ENCODE measurements at places on chromosomes 16 and 17.

DNA sequence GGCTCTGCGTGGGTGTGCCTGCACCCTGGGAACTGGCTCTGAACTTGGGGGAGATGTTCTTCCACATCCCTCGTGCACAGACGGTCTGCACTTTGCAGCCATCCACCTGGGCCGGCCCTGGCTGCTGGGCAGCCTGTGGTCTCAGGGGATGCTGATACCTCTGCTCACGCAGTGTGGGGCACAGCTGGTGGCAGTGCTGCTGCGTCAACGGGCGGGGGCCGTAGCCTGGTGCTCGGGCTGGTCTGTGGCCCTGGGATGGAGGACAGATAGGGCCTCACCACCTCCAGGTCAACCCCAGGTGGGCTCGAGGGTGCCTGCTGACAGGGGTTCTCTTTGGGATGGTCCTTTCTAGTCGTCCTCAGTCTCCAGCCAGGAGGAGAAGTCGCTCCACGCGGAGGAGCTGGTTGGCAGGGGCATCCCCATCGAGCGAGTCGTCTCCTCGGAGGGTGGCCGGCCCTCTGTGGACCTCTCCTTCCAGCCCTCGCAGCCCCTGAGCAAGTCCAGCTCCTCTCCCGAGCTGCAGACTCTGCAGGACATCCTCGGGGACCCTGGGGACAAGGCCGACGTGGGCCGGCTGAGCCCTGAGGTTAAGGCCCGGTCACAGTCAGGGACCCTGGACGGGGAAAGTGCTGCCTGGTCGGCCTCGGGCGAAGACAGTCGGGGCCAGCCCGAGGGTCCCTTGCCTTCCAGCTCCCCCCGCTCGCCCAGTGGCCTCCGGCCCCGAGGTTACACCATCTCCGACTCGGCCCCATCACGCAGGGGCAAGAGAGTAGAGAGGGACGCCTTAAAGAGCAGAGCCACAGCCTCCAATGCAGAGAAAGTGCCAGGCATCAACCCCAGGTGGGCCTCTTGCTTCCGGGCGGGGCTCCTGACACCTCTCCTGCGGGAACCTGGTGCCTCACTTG lies 36.3 kb downstream of the TSC2 start:
- no peak for DNase-seq

DNA sequence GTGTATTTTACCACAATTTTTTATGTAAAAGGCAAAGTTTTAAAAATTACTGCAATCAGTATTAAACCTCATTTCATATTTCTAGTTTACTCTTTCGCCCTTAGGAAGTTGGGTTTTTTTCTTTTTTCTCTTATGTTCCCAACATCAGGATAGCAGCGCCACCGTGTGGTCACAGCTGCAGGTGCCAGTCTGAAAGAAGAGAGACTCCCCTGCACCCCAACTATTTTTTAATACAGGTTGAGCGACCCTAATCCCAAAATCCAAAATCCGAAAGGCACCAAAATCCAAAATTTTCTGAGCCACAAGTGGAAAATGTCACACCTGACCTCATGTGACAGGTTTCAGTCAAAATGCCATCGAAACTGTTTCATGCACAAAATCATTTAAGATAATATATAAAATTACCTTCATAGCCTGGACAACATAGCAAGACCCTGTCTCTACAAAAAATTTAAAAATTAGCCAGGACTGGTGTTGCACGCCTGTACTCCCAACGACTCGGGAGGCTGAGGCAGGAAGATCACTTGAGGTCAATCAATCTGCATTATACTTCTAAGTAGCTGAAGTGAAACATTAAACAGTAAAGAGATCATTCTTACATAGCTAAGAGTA lies 21.8 kb upstream of the ASGR2 start:
- peak; percentile 41 for DNase-seq

- no peak for DNase-seq
Observed at GRCh38 chr16:23587726-23588125, 8.4 kb downstream of the NDUFAB1 start.

DNA sequence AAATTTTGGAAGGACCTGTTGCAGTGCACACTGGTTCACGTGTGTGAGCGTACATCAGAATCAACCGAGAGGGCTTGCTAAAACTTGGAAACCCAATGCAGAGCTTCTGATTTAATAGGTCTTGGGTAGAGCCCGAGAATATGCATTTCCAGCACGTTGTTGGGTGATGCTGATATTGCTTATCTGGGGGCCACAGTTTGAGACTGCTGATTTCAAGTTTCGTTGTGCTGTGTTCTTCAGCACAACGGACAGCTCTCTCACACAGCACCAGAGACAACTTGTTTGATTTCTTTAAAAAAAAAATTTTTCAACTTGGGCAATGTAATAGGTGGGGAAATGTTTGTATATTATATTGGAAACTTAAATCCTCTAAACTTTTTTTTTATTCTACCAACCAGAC lies 9.4 kb downstream of the OR4D2 start:
- no peak for DNase-seq

DNA sequence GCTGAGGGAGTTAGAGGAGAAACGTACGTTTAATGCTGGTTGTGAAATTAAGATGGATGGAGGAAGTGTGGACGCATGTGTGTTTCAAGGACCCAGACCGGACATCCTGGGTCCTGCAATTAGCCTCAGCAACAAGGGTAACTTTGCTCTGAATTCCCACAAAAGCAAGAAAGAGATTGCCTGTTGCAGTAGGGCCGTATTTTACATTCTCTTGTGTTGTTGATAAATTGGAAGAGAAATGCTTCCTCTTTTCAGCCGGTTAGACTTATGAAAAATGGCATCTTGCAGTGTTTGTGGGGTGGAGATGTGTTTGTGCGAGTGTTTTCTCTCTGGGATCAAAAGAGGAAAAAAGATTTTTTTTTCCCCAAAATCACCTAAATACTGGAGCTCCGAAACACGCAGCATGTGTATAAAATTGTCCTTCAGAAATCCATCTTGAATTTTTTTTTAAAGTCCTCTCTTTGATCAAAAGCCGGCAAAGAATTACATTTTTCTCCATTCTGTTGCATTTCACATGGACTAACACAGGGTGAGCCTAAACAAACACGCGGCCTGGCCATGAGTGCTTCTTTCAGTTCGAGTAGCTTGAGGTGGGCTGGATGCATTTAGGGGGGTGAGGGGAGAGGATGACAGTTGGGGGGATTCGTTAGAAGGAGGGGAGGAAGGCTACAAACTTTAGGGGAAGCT lies 251.6 kb downstream of the C16orf95 start:
- no peak for DNase-seq

DNA sequence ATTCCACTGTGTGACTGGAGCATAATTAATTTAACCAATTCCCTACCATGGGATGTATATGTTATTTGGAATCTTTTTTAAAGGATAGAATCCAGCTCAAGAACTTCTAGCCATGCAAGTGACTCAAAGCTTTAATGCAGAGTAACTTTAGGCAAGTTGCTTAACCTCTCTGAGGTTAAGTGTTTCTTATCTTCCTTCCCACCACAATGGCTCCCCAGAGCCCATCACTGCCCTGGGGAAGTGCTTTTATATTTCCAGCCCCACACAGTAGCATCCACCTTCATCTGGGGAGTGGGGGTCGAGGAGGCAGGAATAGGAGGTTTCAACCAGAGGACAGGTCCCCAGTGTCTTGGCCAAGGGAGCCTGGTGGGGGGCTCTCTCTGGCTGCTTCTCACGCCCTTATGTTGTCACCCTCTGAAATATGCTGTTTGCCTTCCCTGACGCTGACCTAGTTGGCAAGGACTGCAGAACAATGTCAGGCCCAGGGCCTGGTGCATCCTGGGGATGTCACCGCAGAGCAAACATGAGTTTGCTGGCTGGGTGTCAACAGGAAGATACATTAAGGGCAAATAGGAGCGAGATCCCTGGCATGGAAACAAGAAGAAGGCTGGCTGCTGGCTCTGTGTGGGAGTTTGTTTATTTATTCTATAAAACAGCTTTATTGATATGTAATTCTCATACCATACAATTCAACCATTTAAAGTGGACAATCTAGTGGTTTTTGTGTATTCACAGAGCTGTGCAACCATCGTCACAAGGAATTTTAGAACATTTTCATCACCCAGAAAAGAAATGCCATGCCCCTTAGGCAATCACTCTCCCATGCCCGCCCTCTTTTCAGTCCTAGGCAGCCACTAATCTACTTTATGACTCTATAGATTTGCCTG lies 46.6 kb upstream of the WSB1 start:
- no peak for DNase-seq

GRCh38 chr17:10623737-10624338 lies 33.3 kb downstream of the MYH3 start:
- no peak for DNase-seq

GRCh38 chr16:84699147-84699711 lies 571 bp upstream of the USP10 start:
- DNase-seq, result no peak

- DNase-seq, result no peak
Observed at GRCh38 chr16:15057681-15058417, 2.0 kb upstream of the NTAN1 start.

DNA sequence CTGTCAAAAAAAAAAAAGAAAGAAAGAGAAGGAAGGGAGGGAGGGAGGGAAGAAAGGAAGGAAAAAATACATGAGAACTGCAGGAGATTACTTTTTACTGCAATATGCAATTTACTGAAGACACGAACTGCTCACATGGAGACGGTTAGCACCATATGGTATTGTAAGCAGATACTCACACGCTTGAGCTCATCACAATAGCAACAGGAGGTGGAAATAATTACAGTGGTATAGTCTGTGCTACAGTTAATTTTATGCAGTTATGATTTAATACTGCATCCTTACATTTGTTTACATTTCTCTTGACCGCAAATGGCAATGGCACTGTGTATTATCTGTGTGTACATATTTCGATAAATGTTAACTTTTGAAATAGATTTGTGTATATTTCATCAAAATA lies 21.4 kb upstream of the SLC46A1 start:
- no peak for DNase-seq
